SW 1271 (cell line): ENCODE measurements at places on chromosomes 4 and X.

DNA sequence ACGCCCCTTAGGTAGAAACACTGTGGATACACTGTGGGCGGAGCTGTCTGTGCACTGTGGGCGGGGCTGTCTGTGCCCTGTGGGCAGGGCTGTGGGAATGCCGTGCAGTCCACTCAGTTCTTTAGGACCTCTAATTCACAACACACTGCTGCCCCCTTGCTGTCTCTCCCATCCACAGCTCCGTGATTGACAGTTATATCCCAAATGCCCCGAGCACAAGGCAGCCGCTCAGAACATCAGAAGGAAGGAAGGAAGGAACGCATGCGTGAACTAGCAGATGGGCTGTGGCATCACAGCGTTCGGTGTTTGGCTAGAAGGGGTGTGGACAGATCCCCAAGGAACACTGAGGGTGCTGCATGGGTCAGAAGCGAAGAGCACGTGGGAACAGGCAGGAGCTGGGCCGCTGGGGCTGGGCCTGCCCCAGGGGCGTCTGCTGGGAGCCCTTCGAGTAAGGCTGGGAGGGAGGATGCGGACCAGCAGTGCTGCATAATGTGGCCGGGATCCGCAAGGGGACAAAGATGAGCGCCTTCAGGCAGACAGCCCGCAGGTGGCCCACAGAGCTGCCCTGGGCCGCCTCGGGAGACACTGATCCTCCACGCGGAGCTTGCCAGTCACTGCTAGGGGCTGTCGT is 29.8 kb downstream of the ACOX3 start:
- DNase-seq, result peak; percentile 52

DNA sequence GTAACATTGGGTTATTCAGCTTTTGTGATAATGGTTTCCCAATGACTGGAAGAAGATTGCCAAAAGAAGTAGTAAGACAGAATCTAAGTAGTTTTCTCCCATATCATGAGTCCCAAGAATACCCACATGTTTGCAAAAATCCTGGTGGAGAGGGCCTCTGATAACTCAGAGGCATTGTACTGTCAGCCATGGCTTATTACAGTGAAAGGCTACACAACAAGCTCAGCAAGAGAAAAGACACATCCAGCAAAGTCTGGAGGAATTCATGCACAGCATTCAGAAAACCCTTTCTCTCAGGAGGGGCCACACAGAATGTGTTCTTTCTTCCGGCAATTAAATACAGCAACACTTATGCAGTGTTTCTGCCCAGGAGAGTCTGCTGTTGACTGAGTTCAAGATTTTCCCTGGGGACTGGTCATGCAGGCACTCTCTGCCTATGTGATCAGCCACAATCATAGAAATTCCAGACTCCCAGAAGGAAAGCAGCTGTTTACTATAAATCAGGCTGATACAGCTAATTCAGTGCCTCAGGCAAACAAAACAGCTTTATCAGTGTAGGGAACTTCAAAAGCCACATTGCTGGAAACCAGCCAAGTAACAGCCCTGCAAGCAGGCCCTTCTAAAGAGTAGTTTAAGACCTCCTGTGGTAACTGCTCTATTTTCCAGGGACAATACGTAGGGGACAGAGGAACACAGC is 937.1 kb downstream of the CCSER1 start:
- DNase-seq, result no peak

- DNase-seq, result no peak
Measured at GRCh38 chr4:118076958-118077766, 42.9 kb downstream of the NDST3 start.

GRCh38 chrX:64198036-64198435 is 7.5 kb downstream of the AMER1 start:
- DNase-seq, result no peak

DNA sequence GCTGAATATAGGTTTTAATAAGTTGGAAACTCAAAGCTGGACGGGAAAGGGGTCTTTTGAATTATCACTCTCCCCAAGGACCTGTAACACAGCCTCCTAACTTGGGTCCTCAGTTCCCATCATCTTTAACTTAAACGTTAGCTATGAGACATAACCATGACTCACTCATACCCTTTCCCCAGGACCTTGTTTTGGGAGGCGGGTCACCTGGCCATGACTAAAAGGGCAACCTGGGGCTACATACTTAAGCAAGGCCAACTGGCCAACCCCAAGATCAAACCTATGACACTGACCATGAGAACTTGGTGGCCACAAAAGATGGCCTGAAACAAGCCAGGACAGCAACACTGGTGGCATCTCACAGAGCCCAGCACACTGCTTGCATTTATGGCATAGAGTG is 89.0 kb downstream of the SH3KBP1 start:
- DNase-seq, result no peak

- DNase-seq, result no peak
Measured at GRCh38 chr4:89704651-89705395, 132.1 kb downstream of the SNCA start.
